ENCODE measurements at places on chromosomes 4 and X. TPM values are rescaled to one million over a fixed set of nuclear protein-coding genes. Genes with fewer than 3 reads are reported as not detected.

Gene ATP11C
- total RNA-seq, result 21.4 TPM

Gene TBC1D8B
- 6.6 TPM for total RNA-seq

Gene TEC
- 3.6 TPM for total RNA-seq

Gene SULT1E1
- total RNA-seq, result 6.5 TPM

Gene ADH1C
- 187 TPM for total RNA-seq

Gene CACNA1F
- 0.06 TPM for total RNA-seq

Gene SOWAHB
- total RNA-seq, result 5.1 TPM

Gene HPRT1
- total RNA-seq, result 10.9 TPM

Gene FHDC1
- 0.12 TPM for total RNA-seq

DNA sequence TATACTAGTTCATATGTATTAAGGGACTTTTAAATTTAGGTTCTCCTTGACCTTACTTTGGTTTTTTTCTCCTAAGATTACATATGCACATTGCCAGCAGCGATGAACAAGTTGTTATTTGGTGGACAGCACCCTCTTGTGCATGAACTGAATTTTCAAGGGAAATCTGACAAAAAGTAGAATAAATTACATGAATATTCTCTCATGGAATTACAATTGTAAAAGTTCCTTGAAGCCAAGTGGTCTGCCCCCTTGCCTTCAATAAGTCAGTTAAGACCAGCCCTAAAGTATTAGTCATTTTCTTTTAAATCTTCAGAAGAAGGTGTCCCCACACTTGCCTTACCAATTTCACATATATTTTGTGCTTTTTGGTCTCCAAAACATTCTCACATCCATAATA, 30.7 kb upstream of the SMARCA5 start:
- no peak overlapping the region for H3K27ac ChIP-seq
- no peak overlapping the region for H3K4me3 ChIP-seq
- DNase-seq, result no peak
- no peaks in the 10 kb centered on the region for H3K4me1 ChIP-seq
- no peaks in the 10 kb centered on the region for H3K27me3 ChIP-seq
- H3K36me3 ChIP-seq, result no peaks in the 10 kb centered on the region

DNA sequence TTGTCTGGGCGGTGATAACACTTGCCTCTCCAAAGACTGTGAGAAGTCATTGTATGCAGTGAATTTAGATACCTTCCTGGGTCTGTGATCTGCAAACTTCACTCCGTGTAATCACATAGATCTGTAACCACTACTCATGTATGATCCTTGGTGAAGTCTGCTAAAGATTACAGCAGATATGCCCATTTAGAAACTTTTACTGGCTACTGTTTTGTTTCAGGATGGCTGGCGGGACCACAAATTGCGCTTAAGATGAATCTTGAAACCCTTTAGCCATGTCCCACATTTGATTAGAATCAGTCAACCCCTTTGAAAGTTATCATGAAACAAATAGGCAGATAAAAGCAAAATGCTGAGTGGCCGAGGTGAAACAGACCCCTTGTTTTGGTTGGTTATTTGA, 126.5 kb upstream of the SCML1 start:
- no peaks in the 10 kb centered on the region for H3K27me3 ChIP-seq
- no peak overlapping the region for H3K4me3 ChIP-seq
- H3K27ac ChIP-seq, result no peak overlapping the region
- DNase-seq, result no peak
- no peaks in the 10 kb centered on the region for H3K36me3 ChIP-seq

DNA sequence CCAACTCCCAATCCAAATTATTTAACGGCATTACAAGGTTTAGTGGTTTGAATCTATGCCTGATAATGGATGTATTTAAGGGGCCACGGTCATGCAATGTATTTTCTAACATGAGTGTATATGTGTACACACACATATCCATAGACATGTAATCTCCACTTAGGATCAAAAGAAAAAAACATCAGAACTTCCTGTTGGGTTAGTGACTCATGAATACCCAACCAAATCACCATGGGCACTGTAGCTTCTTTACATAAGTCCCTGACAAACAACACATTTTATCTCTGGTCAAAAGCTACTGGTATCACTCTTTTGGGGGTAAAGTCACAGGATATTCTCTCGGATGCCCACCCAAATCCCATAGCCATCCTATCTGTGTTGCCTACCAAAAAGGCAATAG, 36.5 kb upstream of the TFDP3 start:
- no peak overlapping the region for H3K4me3 ChIP-seq
- no peaks in the 10 kb centered on the region for H3K27me3 ChIP-seq
- H3K27ac ChIP-seq, result no peak overlapping the region
- no peaks in the 10 kb centered on the region for H3K36me3 ChIP-seq
- H3K4me1 ChIP-seq, result no peaks in the 10 kb centered on the region

DNA sequence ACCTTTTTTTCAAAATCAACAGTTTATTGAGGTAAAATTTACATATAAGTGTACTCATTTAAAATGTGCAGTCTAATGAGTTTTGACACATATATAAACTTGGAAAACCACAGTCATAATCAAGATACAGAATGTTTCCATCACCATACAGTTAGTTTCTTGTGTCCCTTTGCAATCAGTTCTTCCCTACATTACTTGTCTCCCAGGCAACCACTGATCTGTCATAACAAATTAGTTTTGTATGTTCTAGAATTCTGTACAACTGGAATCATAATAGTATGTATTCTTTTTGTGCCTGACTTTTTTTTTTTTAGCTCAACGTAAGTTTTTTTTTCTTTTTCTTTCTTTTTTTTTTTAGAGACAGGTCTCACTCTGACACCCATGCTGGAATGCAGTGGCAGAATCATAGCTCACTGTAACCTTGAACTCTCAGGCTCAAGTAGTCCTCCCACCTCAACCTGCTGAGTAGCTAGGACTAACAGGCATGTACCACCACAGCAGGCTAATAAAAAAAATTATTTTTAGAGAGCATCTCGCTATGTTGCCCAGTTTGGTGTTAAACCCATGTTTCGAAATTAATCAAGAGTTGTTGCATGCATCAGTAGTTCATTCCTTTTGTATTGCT, 26.9 kb downstream of the ARFIP1 start:
- peaks cover 3% of the 10 kb centered on the region for H3K4me1 ChIP-seq
- H3K36me3 ChIP-seq, result no peaks in the 10 kb centered on the region
- DNase-seq, result no peak
- H3K4me3 ChIP-seq, result no peak overlapping the region
- no peak overlapping the region for H3K27ac ChIP-seq

GRCh38 chr4:174260099-174260498, 23.4 kb downstream of the FBXO8 start:
- H3K27ac ChIP-seq, result peak overlapping the region; percentile 44
- DNase-seq, result no peak
- H3K36me3 ChIP-seq, result no peaks in the 10 kb centered on the region
- H3K27me3 ChIP-seq, result no peaks in the 10 kb centered on the region
- H3K4me3 ChIP-seq, result no peak overlapping the region
- no peaks in the 10 kb centered on the region for H3K4me1 ChIP-seq

GRCh38 chr4:116400480-116400879, 684.9 kb downstream of the TRAM1L1 start:
- peaks cover 5% of the 10 kb centered on the region for H3K27me3 ChIP-seq
- DNase-seq, result no peak
- H3K27ac ChIP-seq, result no peak overlapping the region
- H3K4me3 ChIP-seq, result no peak overlapping the region

DNA sequence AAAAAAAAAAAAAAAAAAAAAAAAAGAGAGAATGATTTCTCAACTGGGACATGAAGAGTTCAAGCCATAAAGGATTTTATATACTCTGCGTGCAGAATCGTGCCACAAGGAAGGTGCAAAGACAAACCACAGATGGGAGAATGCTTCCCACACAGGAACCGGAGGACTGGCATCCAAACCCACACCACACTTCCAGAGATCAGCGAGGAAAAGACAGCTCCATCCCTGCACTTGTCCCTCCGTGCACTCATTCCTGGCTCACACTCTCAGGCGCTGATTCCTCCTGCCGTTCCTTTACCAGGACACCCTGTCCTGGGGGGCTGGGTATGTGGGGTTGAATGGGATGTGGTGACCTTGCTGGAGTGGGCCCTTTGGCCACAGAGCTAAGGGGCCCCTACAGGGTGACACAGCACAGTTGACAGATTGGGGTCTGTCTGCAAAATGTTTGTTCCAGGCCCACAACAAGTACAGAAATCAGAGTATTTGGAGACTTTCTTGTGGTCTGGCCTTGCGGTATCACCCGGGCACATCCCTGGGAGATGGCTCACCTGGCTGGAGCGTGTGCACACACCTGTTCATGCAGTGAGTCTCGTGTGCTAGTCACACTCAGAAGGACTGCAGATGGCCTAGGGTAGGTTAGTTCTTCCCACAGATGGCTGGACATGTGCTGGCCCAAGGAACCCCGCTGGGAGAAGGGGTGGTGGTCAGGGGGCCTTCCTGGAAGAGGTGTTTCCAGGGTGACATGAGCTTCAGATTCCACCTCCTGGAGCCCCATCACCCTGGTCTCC, 55.4 kb upstream of the GPR78 start:
- H3K36me3 ChIP-seq, result no peaks in the 10 kb centered on the region
- no peak overlapping the region for H3K27ac ChIP-seq
- no peak overlapping the region for H3K4me3 ChIP-seq
- no peaks in the 10 kb centered on the region for H3K4me1 ChIP-seq
- H3K27me3 ChIP-seq, result no peaks in the 10 kb centered on the region

GRCh38 chrX:16678689-16679088, 28.7 kb downstream of the S100G start:
- H3K36me3 ChIP-seq, result no peaks in the 10 kb centered on the region
- no peaks in the 10 kb centered on the region for H3K4me1 ChIP-seq
- DNase-seq, result no peak

- H3K4me3 ChIP-seq, result no peak overlapping the region
- DNase-seq, result no peak
- no peak overlapping the region for H3K27ac ChIP-seq
- no peaks in the 10 kb centered on the region for H3K4me1 ChIP-seq
- no peaks in the 10 kb centered on the region for H3K27me3 ChIP-seq
These were observed 162.2 kb upstream of the GPR101 start for GRCh38 chrX:137195991-137196390.

- H3K27me3 ChIP-seq, result no peaks in the 10 kb centered on the region
- no peaks in the 10 kb centered on the region for H3K4me1 ChIP-seq
- H3K4me3 ChIP-seq, result no peak overlapping the region
- no peak overlapping the region for H3K27ac ChIP-seq
- H3K36me3 ChIP-seq, result no peaks in the 10 kb centered on the region
- no peak for DNase-seq
These were observed 52.1 kb downstream of the SEL1L3 start for GRCh38 chr4:25810461-25811373.

GRCh38 chrX:10401239-10401638, 219.1 kb downstream of the MID1 start:
- H3K27ac ChIP-seq, result no peak overlapping the region
- no peak overlapping the region for H3K4me3 ChIP-seq
- no peaks in the 10 kb centered on the region for H3K4me1 ChIP-seq
- DNase-seq, result no peak

DNA sequence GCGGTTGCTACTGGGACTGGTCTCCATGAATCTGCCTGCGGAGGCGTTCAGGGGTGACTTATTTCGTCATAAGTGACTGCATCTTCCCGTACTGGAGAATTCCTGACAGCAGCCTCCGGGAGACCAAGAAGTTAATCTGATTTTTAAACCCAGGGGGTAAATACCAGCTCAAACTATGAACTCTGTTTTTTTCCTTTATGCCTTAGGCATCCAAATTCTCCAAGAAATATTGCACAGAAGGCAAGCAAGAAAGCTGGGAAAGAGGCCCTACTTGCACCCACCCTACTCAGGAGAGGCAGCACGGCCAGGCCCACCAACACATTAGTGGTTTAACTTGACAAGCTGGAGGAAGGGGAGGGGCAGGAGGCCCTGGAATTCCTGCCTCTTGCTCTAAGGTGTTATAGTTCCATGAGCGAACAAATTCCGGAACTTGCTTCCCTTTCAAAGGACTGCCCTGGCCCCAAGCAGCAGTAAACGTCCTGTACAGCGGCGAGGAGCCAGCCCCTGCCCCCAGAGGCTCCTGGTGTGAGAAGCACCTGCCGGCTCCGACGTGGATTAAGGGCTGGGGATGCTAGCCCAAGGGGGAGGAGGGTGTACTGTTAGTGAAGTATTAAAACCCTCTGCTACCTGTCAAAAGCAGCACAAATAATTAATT, 177.2 kb downstream of the AFAP1 start:
- H3K27me3 ChIP-seq, result no peaks in the 10 kb centered on the region
- H3K4me1 ChIP-seq, result no peaks in the 10 kb centered on the region
- no peak overlapping the region for H3K27ac ChIP-seq
- no peak for DNase-seq
- H3K4me3 ChIP-seq, result no peak overlapping the region

- H3K4me3 ChIP-seq, result no peak overlapping the region
- H3K27ac ChIP-seq, result no peak overlapping the region
- no peaks in the 10 kb centered on the region for H3K36me3 ChIP-seq
- no peaks in the 10 kb centered on the region for H3K4me1 ChIP-seq
- H3K27me3 ChIP-seq, result no peaks in the 10 kb centered on the region
These were observed 82.8 kb downstream of the LIMCH1 start for GRCh38 chr4:41620594-41621256.
